Activated gamma-delta T cell treated with Interleukin-2 at 50 U/mL for 16 hours (primary cell): ENCODE measurements at places on chromosomes 11 and 22.

DNA sequence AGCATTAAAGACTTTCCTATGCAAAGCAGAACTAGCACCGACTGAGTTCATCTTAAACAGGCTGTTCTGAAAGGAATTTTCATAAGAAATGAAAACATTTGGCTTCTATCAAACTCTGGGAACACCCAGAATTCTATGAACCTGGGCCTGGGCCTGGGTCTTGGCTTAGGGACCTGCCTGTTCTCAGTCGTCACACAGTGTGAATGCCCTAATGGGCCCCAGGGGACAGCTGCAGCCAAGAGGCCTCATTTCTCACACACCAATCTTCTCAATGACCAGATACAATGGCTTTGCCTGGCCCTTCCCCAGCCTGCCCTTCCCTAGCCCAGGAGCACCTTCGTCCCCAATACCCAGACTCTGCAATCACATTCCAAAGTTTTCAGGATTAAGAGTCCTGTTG, 234.9 kb upstream of the ARHGAP20 start:
- DNase-seq, result no peak

DNA sequence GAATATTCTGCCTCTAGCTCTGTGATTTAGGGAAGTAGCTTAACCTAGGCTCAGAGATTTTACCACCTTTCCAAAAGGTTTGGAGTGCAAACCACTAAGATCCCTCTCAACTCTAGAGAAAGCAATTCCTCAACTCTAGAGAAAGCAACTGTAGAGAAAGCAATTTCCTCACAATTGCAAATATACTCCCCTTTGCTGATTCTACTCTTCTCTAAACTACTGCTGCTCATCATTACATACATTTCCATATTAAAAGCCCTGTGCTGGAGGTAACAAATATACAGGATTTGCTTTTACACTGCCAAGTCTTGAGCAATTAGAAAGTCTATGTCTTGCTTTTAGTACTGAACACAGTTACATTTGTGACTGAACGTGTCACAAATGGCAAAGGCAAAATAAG, 48.2 kb downstream of the ALG9 start:
- no peak for DNase-seq

DNA sequence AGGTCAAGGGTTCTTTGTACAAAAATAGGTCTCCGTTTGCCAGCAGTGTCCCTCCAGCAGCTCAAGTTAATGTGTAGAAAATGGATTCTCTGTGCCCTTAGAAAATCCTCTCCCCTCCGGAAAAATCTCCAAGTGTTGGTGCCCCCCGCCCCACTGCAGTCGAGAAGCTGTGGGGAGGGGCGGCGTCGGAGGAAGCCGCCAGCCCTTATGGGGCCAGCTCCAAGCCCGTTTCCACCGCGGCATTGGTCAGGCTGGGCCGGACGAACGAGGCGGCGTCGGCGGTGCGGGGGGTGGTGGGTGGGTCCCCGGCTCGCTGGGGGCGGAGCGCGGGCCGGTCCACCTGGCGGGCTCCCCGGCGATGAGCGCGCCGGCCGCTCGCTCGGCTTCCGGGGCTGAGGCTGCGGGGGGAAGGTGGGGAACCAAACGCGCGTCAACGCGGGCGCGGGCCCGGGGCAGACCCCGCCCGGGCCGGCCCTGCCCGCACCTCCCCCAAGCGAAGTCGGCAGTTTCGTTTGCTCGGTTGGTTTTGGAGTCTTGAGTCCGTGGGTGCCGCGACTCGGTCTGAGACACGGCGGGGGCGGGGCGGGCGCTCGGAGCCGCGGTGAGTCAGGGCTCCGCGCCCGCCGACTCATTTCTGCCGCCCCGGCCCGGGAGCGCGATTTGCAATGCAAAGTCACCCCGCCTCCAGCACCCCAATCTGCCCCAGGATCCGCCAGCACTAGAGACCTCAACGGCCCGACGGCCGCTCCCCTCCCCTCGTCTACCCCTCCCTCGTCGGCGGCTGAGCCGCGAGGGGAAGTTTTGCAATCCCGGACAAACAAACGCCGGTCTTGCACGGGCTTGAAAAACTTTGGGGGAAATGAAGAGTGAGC, 1.4 kb downstream of the ASCL2 start:
- DNase-seq, result peak; percentile 38

- no peak for DNase-seq
Observed at GRCh38 chr11:108632041-108632704, 32.7 kb upstream of the DDX10 start.

GRCh38 chr11:9687711-9688477, 24.0 kb downstream of the SWAP70 start:
- no peak for DNase-seq

DNA sequence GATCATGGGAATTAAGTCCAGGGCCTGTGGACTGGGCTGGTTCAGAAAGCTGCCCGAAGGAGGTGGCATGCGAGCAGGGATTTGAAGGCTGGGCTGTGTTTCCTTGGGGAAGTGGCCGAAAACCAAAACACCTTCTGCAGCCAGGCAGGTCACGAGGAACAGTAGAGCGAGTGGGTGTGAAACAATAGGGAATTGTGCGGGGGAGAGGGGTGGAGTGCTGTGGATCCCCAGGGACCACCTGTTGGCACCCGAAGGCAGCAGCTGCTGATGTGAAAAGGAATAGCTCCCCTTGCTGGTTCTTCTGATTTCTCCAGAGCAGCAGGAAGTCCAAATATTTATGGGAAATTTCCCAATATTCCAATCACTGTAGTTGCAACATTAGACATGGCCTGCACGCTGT, 24.6 kb downstream of the TP53I11 start:
- DNase-seq, result no peak

DNA sequence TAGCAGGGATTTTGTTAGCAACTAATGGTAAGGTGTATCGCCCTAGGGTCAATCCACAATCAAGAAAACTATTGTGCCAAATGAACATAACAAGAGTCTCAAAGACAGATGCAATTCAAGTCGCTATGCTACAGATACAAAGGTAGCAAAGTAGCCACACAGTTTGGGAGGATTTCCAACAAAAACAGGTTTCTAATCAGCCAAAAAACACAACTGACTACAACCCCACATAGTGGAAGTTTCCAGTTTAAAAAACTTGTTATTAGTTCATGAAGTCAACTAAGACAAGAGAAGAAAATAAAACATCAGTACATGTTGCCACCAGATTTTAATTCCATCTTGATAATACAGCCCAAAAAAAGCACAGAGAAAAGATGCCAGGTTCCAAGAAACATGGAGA, 38.0 kb downstream of the MYH9 start:
- no peak for DNase-seq

GRCh38 chr11:88555018-88555828, 217.7 kb upstream of the CTSC start:
- DNase-seq, result no peak

- no peak for DNase-seq
Observed at GRCh38 chr11:8834379-8834778, 76.6 kb upstream of the AKIP1 start.

DNA sequence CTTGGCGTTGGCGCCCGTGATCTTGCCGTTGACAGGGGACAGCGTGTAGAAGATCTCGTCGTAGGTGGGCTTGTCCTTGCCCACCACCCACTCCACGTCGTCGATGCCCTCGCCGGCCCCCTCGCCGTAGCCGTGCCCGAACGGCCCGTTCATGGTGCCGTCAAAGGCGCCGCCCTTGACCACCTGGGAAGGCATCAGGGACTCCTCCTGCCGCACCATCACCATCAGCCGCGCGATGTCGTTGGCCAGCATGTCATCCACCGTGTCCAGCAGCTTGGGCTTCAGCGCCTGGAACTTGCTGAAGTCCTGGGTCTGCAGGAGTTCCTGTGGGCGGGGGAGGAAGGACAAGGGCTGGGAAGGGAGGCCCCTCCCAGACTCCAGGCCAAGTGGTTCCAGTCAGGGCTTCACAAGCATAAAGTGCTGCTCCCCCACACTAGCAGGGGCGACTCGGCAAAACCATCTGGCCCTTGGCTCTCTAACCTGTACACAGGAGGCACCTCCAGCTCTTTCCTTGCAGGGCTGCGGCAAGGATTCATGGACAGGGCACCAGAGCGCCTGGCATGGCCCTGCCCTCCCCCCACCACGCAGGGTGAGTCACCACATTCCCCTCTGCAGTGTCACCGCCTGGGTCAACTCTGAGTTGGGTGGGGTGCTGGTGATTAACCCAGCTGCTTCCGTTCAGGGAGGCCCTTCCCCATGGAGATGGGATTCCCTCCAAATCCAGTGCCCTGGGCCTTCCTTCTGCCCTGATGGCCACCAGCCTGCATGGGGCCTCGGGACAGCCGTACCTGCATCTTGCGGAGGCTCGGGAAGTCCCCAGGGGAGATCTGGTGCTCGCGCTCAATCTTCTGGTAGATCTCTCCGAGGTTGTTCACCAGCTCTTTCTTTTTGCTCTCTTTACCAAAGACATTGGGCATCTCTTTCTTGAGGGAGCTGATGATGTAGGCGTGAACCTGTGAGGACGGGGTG, 10.4 kb upstream of the CDC42BPG start:
- DNase-seq, result peak; percentile 50

GRCh38 chr11:113476553-113476952, 1.4 kb upstream of the DRD2 start:
- no peak for DNase-seq

GRCh38 chr11:128628686-128629085, 41.3 kb upstream of the ETS1 start:
- peak; percentile 27 for DNase-seq

GRCh38 chr22:34324763-34325162, 404.5 kb upstream of the LARGE1 start:
- no peak for DNase-seq

DNA sequence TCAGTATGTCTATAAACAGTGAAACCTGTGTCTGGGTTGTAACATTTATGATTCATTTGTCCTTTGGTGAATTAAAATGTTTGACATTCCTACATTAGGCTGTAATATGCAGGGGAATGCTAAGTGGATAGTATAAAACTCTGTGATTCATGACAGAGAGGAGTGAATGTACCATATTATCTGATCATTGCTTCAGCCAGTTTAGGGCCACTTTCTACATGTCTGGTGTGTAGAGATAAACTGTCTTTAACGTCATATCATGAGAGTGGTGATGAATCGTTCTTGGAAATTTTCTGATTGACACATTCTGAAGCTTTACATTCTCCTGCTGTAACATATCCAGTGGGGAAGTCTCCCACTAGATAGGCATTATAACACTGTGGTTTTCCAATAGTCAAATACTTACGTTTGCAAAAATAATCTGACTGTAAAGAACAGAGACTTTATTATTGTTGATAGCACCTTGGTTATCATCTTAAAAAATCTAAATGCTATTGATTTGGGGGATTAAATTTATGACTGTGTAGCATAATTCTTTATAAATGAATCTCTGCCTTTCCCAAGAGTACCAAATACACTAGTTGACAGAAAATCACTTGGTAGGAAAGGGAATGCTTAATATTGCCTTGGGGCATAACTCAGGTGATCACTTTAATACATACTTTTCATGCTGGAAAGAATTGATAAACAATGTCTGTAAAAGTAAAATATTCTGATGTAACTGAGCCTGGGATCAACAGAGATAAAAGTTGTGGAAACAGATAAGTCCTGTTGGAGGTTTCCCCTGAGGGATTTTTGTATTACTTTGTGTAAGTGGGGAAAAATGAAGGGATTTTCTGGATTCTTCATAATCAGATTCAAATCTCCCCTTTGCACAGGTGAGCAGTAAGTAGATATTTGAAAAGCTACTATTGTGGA, 427.9 kb downstream of the JRKL start:
- DNase-seq, result no peak
